ENCODE measurements at places on chromosomes 13 and 19.

DNA sequence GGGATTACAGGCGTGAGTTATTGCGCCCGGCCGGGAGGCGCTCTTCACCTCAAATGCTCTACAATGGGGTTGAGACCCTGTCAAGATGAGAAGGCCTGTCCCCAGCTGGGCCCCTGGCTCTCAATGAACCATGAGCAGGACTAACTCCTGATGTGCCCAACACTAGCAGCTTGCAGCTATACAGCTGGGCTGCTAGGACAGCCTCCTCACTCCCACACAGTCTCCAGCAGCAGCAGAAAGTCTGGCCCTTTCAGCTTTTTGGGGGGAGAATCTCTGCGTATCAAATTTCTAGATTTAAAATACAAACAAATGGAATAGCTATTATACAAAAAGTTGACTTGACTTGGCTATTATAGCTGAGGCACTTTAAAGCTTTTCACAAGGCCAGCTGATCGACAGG is 30.2 kb downstream of the TMTC4 start:
- DNase-seq, result no peak

DNA sequence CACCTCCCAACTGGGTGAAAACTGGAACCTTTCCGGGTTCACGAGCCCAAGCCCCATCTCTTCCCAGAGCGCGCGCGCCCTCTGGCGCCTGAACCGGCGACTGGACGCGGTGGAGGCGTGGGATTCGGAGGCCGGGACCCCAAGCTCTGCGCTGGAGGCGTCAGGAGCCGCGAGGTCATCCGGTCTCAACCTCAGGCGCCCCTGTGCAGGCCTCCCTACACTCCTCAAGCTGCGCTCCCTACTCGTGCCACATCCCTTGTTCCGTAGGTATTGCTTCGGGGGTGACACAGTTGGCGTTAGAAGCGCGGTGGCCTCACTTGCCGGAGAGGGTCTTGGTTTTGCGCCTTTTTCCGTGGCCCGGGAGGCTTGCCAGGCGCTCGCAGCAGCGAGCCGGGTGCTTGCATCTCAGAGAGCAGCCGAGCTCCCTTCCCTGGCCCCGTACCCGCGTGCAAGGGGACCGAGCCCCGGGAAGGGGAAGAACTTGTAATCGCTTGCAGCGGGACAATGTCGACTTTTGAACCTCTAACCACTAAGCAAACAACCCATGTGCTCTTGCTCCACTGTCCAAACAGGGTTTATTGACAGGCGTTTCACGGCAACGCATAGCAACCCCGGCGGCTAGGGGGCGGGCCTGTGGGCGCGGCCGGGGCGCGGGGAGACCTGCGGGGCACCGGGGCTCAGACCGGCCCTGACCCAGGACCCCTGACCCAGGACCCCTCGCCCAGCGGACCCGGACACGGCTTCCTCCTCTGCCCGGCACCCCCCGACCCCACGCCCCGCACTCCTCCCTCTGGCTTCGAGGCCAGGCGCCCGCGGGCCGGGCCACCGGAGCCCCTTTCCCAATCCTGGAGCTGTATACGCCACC is 8.5 kb downstream of the CDX2 start:
- peak; percentile 51 for DNase-seq

DNA sequence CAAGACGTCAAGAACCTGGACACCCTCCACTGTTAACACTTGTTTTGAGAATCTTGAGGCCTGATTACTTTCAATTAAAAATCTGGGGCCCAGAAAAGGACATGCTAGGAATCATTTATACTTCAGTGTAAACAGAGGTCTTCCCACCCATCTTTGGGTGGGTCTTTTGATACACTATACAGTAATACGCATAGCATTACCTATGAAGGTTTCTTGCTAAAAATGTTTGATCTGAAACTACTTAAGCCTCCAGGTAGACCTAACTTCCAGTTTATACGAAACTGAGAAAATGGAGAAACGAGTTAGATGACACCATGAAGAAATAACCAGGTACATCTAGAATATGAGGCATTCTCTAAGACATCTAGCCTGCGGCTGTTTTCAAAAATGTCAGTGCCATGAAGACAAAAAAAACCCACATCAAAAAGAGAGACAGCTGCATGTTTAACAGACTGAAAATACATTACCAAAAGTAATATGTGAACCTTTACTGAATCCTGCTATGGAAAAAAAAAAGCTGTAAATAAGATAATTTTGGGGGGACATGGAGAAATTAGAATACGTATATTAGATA is 36.6 kb downstream of the TGDS start:
- no peak for DNase-seq

- DNase-seq, result no peak
These were observed 69.5 kb downstream of the LATS2 start for GRCh38 chr13:20991741-20992520.

DNA sequence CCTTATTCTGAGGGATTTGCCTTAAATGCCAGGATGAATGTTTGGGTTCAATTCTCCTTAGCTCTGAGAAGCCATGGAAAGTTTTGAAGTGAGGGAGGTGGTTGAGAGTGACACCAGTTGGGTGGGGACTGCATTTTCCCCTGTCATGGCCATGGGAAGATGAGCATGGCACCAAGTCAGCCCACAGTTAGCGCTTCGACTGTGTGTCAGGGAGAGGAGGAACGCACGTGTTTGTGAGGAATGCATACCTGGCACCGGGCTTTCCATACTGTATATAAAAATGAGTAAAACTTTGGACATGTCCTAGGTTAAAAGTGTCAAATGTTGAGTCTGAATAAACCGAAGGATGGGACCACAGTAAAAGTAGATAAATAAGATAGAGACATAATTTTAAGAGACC is 187.5 kb upstream of the KL start:
- DNase-seq, result no peak

- DNase-seq, result no peak
These were observed at the start of gene PHF11 for GRCh38 chr13:49495783-49496762. PHF11 (plus strand) TSS chr13:49495953; CDS start chr13:49496002, 49 bp downstream.

GRCh38 chr19:952680-953444 is 27.0 kb downstream of the ARID3A start:
- DNase-seq, result no peak

GRCh38 chr13:56332671-56333070 is 808.0 kb upstream of the PRR20A start:
- DNase-seq, result no peak

GRCh38 chr19:30403203-30403985 is 31.2 kb downstream of the ZNF536 start:
- DNase-seq, result no peak

- peak; percentile 13 for DNase-seq
These were observed 31.2 kb downstream of the NLRP12 start for GRCh38 chr19:53792721-53793433.

- no peak for DNase-seq
These were observed 217.8 kb downstream of the LHFPL6 start for GRCh38 chr13:39385154-39385553.

DNA sequence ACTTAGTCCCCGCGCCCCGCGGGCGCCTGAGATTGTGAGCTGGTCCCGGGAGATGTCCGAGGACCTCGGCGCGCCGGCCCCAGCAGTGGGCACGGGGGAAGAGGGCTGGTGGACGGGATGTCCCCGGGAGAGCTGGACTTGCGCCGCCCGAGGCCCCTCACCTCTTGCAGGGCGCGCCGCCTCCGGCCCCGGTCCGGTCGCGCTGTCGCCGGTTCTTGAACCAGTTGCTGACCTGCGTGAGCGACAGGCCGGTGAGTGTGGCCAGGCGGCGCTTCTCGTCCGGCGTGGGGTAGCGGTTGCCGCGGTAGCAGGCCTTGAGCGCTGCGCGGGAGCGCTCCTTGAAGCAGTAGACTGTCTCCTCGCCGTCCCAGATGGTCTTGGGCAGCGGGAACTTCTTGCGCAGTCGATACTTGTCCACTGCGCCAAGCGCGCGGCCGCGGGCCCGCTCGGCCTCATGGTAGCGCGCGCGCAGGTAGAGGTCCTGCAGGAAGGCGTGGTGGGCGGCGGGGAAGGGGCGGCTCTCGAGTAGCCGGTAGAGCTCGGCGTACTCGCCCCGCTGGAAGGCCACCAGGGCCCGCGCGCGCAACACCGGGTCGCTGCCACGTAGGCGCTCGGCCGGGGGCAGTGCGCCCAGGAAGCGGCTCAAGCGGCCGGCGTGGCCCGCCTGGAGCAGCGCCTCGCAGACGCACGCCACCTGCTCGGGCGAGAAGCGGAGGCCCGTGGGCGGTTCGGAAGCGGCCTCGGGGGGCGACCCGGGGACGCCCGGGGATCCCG is 984 bp downstream of the SIX5 start:
- no peak for DNase-seq

GRCh38 chr13:100809856-100810255 is 135.3 kb upstream of the TMTC4 start:
- DNase-seq, result peak; percentile 12

DNA sequence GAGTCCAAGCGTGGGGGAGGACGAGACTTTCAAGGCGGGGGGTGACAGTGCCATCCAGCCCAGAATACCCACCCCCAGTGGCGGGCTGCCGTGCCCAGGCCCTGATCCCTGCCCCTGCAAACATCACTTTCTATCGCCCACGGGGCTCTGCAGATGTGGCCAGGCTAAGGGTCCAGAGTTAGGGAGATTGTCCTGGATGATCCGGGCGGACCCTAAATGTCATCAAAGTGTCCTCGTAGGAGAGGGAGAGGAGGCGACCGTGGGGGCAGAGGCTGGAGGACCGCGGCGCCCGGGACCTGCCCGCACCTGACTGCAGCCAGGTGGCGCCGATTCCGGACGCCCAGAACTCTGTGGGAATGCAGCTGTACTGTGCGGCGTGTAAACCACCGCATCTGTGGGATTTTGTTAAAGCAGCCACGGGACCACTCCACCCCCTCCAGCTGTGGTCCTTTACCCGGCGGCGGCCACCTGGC is 32.4 kb downstream of the GJA3 start:
- DNase-seq, result no peak

DNA sequence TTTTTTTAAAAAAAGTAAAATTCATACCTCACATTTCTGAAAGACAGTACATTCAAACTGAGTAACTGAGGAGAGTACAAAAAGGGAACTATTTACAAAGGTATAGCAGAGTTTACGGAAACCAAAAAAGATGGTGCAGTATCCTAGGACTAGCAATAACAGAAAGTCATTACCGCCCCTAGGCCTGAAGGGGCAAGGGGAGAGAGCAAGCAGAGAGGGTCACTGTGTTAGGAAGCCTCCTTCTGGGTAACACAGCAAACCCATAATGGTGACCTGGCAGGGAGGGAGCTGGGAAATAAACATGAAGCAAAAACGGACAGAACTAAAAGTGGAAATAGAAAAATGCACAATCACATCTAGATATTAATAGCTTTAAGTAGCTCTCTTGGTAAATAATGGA is 8.2 kb downstream of the VWA8 start:
- DNase-seq, result no peak

DNA sequence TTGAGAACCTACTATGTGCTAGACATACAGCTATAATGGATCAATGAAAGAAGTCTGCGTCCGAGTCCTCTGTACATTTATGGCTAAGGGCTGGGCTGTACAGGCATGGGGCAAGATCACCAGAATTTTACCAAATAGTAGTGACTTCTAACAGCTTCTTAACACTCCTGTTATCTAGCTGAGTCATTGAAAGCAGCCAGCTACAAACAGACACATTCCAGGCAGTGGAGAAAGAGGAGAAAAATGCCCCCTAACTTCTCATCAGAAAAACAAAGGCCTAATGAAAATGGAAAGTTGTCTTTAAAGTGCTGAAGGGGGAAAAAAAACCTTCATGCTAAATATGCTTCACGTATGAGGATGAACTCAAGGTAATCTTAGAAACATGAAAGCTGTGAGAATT is 14.3 kb upstream of the ZNF667 start:
- no peak for DNase-seq

DNA sequence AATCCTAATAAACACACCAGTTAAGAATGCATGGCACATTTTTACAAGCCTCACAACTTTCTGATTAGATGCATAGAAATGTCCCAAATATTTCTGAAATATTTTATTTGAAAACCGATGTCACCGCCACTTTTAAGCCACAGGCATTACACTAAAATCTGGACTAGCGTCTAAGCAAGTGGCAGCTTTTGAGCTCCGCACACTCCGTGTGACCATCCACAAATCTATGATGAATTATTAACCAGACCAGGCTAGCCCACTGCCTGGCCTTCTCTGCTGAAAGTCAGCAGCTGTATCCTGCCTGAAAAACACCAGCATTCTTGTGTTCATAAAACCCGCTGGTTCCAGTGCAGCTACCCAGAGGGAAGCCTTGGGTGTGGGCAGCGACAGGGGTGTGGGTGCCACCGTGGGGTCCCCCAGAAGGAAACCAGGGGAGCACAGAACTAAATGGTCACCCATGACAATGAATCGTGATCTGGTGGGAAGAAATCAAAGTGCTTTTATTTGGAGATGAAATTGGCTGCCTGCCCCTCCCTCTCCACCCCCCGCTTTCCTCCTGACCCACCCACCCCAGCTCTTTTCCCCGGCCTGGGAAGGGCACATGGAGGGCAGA is 13.8 kb downstream of the RASA3 start:
- no peak for DNase-seq

- no peak for DNase-seq
These were observed 1.3 kb downstream of the TFDP1 start for GRCh38 chr13:113585896-113586295.

DNA sequence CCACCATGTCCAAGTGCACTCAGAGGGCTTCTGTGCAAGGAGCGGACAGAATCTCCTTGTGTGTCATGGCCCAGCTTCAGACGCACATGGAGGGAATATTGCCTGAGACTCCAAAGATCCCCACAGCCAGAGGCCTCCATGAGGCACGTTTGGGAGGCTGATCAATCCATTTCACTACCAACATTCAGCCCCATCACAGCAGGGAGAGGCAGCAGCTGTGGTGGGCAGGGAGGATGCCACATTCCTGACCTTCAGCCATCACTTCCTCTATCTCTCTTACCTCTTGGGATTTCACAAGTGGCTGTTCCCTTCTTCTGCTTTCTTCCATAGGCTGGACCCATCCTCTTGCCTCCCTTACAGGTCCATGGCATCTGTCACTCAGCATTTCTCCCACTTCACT is 82.4 kb upstream of the MBNL2 start:
- no peak for DNase-seq

- DNase-seq, result no peak
These were observed at the start of gene ETV2 for GRCh38 chr19:35641515-35642151. ETV2 (plus strand) TSS chr19:35641745; CDS start chr19:35642461, 716 bp downstream.

Measured in NCI-H774 (cell line).